ENCODE measurements at places on chromosomes 6 and 20.
A peak's percentile ranks its signal among the peaks of the same experiment; 100 is the strongest.

- no peak for DNase-seq
These were observed 93.9 kb downstream of the BFSP1 start for GRCh38 chr20:17437251-17437650.

GRCh38 chr6:49764571-49765236 lies 20.5 kb upstream of the CRISP3 start:
- no peak for DNase-seq

DNA sequence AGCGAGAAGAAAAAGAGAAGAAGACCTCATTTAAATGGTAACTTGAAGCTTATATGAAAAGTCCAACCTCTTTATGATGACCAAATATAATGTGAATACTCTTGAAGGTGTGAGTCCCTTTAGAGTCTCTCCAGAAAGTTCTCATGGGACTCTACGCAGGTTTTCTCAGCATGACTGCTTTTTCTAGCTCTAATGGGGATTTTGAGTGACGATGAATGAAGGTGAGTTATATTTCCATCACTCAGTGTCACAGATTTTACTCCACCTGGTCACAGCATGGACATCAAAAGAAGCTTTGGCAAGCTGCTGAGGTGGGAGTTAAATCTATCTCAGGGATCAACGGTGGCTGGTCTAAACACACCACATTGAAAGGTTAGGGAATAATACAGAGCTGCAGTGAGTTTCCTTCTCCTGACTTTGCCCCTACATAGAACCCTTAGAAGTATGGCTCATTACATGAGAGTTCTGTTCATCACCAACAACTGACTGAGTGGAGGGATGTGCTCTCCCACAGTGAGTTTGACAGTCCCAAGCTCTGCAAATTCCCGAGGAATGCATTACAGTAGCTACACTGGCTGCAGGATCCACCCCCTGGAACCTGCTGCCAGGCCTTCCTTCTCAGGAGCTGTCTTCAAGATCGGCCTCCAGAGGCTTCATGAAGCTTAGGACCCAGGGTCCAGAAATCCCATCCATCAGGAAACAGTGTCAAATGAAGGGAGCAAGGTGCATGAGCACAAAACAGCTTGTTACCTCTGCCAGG lies 126.8 kb downstream of the FOXC1 start:
- no peak for DNase-seq

GRCh38 chr20:19344341-19344740 lies 131.9 kb downstream of the SLC24A3 start:
- DNase-seq, result no peak

GRCh38 chr6:5632348-5632935 lies 371.1 kb downstream of the FARS2 start:
- no peak for DNase-seq

- no peak for DNase-seq
These were observed 60.9 kb downstream of the SULF2 start for GRCh38 chr20:47724396-47724795.

- DNase-seq, result no peak
These were observed 188.4 kb upstream of the SULF2 start for GRCh38 chr20:47973519-47974233.

DNA sequence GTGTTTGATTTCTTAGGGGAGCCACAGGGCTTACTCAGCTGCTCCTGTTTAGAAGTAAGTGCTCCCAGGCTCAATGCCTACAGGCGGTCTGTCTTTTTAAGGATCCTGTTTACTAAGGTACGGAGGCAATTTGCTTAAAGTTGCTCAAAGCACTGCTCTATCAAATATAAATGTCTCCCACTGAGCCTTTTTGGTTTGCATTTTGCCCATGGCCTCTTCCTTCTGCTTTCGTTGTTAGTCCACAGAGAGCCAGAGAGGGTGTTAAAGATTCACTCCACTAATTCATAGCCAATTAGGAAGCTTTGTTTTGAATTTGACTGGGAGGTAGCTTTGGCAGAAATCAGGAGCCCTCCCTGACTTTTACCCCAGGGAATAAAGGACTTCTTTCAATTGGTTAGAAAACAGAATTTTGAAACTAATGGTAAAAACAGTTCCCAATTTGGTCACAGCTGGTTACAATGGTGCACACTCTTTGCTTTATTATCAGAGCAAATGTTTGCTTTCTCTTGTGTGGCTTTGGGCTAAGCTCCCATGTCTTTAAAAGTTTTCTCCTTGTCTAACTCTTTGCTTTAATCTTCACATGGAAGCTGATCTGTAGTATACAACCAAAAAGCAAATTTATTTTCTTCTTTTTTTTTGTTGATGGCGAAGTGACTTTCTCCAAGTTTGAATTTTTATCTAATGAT lies 126.2 kb downstream of the IMPG1 start:
- no peak for DNase-seq

GRCh38 chr6:134774201-134774638 lies 175.7 kb downstream of the ALDH8A1 start:
- no peak for DNase-seq

DNA sequence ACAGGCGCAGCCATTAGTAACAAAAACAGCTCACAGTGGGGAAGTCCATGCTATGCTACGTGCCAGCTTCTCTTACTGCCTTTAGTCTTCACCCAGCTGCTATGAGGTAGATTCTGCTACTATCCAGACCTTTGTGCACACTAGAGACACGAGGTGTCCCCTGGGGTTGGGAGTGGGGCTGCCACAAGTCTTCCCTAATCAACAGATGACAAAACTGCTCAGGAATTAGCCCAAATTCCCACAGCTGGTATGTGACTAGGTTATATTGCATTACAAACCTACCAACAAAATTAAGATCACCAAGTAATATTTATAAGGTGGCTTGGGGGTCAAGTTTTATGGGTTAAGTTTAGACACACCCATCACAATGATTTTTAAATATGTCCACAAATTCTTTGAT lies 63.3 kb downstream of the PSMB1 start:
- no peak for DNase-seq

- DNase-seq, result no peak
These were observed 4.4 kb downstream of the SLC13A3 start for GRCh38 chr20:46646659-46647380.

- no peak for DNase-seq
These were observed 75.2 kb downstream of the PRL start for GRCh38 chr6:22221630-22222029.

DNA sequence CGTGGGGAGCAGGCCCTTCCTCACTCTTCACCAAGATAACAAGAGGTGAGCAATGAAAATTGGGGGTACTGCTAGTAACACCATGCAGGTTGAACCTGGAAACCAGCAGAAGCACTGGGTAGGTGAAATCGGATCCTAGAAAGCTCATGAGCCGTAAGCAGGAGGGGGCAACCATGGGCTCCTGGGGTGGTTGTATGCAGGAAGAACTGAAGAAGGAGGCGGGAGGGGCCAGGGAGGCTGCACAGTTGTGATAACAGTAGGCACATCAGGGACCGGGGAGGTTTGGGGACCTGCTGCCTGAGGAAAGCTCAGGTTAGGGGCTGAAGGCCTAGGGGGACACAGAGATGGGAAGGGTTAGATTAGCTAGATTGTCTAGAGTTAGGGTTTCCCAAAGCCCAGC lies 5.6 kb upstream of the LY6G5C start:
- no peak for DNase-seq

DNA sequence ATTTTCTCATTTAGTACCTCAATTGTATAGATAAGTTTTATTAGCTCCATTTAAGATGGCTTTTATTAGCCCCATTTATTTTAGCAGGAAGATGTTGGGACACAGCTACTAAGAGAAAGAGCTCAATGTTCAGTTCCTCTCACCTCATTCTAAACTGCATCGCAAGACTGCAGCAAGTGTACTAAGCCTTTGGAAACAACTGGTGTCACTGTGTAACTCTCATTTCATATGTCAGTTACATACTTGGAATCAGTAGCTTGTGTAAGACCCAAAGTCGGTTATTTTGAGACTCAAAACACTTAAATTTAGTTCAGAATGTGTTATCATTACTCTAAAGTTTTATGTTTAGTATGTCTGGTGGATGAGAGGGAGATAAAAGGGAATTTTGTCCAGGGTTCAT lies 482.9 kb downstream of the BMP2 start:
- no peak for DNase-seq

- no peak for DNase-seq
These were observed 202.5 kb downstream of the PREX1 start for GRCh38 chr20:48625136-48625900.

GRCh38 chr6:32852844-32853540 lies 512 bp downstream of the TAP1 start:
- peak; percentile 41 for DNase-seq

GRCh38 chr6:3128356-3129108 lies 10.0 kb downstream of the BPHL start:
- no peak for DNase-seq

GRCh38 chr6:110812719-110813118 lies 2.5 kb downstream of the CDK19 start:
- DNase-seq, result no peak

GRCh38 chr6:40907198-40907701 lies 131.8 kb downstream of the UNC5CL start:
- DNase-seq, result no peak

GRCh38 chr6:145643760-145644159 lies 91.6 kb downstream of the EPM2A start:
- DNase-seq, result no peak

- DNase-seq, result no peak
These were observed 28.0 kb downstream of the FRMD1 start for GRCh38 chr6:168050881-168051586.

DNA sequence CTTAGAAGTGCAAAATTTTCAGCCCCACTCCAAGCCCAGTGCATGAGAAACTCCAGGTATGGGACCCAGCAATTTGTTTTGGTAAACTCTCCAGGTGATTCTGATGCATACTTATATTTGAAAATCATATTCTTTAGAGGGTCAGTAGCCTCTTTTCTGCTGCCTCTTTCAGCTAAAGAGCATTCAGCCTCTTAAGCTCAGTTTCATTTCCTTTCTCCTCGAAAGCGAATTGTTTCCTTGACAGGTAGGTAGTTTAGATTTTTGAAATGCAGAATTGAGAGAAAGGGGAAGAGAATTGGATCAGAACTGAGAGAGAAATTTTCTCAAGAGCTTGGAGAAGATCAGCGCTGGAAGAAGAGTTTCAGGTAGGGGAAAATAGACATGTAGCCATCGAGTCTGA lies 995.8 kb upstream of the FLRT3 start:
- DNase-seq, result no peak

DNA sequence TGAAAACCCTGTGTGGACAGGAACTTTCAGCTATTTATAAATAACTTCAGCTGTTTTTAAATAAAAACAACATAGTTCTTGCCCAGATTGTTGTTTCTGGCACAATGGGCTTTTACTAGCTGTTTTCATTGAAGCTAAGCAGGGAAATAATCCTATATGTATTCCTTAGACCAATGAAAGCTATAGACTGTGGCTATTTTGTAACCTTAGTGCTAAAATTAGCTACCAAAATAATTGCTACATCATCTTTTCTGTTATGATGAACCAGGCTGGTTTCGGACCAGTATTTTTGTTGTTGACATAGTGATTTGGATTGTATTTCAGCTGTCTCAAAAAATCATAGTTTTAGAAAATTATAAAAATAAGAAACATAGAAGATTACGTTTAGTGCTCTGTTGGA lies 13.7 kb downstream of the PHF3 start:
- no peak for DNase-seq

- no peak for DNase-seq
These were observed 132.1 kb downstream of the KIF13A start for GRCh38 chr6:17855381-17855780.

- no peak for DNase-seq
These were observed 38.8 kb downstream of the LYRM2 start for GRCh38 chr6:89599727-89600126.

GRCh38 chr20:40317156-40317790 lies 371.8 kb downstream of the MAFB start:
- DNase-seq, result no peak

DNA sequence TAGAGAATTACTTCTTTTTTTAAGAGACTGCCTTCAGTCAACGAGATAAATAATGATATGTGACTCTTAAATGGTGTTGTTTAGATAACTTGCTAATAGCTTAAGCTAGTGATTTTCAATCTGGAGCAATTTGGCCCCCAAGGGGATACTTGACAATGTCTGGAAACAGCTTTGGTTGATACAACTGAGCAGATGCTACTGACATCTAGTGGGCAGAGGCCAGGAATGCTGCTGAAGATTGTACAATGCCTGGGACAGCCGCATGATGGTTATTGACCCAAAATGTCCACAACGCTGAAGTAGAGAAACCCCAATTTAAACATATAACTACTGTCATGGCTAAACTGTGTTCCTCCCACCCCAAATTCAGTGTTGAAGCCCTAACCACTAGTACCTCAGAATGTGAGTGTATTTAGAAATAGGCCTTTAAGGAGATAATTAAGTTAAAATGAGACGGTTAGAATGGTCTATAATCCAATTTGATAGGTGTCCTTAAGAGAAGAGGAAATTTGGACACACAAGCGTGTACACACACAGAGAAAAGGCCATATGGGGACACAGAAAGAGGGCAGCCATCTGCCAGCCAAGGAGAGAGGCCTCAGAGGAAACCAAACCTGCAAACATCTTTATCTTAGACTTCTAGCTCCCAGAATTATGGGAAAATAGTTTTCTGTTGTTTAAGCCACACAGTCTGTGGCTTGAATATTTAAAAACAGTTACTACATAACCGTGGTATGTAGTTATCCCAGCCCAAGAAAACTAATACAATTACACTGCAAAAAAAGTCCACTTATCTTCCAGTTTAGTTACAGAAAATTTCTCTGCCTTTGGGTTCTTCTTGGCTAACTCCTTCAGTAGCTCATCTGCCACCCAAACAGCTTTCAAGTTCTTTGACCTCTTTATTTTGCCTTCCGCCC lies 22.2 kb downstream of the RWDD2A start:
- peak; percentile 28 for DNase-seq

GRCh38 chr6:78436335-78436734 lies 431.0 kb upstream of the IRAK1BP1 start:
- DNase-seq, result no peak

DNA sequence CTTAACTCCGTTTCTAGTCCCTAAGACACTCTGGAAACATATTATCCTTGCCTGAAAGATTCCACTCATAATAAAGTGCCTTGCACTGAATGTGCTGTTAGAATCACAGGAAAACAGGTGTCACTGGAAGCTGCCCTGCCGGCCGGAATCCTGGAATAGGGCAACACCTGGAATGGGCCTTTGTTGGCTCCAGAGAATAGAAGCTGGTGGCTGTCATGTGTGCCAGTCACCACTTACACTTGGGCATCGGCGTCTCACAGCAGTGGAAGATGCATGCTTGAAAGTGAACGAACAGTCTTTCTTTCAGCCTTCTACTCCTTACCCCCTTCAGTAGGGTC lies 90.8 kb upstream of the AFDN start:
- DNase-seq, result no peak

DNA sequence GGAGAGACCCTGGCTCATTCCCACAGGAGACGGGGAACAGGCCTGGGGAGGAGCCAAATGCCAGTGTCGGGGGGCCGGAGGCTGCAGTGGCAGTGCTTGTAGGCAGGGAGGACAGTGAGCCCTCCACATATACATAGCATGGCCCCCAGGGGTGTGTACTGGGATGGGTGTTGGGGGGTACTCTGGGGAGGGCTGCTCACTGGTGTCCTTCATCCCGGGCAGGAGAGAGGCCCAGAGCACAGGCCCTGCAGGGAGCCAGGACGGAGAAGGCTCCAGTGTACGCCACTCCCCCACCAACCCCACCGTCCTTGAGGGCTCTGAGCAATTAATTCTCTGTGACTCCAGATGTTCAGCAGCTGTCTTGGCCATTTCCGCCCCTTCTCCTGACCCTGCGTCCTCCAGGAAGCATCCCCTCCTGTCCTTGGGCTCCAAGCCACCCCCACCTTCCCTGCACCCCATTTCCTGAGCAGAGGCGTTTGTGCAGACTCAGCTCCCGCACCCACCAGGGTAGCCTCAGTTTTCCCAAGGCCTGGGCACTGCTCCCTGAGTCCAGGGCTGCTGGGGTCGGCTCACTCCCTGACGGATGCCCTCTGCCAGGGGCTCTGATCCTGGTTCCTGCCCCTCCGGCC lies 3.4 kb upstream of the ABHD16B start:
- no peak for DNase-seq

GRCh38 chr20:16475225-16475624 lies 98.0 kb downstream of the KIF16B start:
- DNase-seq, result no peak

All from stimulated activated CD4-positive, alpha-beta T cell treated with anti-CD3 and anti-CD28 coated beads, Interleukin-2, amount 100 ng/mL, for 4 hours (primary cell).